ENCODE measurements at places on chromosomes 5 and 9.

DNA sequence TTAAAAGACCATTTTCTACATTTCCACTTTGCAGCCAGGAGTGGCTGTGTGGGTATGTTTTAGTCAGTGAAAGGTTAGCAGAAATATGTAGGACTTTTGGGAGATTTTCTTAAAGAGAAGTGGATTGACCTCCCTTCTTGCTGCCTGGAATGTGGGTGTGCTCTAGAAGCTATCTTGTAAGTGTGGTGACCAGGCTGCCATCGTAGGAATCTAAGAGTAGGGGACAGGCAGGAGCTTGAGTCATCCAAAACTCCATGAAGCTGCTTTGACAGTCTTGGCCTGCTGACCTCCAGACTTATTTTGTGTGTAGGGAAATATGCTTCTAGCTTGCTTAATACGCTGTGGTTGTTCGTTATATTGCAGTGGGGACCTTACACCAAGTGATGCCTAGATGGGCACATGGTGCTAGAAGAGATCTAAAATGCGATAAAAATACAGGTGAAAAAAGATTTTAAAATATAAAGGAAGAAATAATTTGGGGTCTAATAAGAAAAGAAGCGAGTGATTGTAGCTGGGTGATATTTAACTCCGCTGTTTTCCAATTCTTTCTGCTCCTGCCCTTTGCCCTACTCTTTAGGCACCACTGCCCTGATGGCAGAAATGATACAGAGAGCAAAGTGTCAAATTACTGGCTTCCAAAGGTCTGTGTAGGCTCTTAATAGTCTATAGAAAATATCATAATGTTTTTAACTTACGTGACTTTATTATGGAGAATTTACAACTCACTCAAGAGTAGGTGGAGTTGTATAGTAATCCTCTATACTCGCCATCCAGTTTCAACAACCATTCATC, 298.2 kb upstream of the ZNF608 start:
- DNase-seq, result no peak

DNA sequence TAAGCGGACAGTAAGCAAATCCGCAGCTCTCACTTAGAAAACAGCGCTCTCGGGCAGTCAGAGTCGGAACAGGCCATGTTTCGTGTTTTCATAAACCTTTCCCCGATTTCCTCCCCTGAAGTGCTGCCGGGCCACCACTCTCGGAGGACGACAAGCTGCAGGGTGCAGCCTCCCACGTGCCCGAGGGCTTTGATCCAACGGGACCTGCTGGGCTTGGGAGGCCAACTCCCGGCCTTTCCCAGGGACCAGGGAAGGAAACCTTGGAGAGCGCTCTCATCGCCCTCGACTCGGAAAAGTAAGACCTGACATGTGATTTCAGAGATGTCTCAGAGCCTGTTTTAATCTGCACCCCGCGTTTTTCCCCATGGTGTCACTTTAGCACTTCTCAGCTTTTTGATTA, 99.8 kb upstream of the CACNA1B start:
- DNase-seq, result no peak

GRCh38 chr5:79707535-79707934, 17.9 kb downstream of the CMYA5 start:
- DNase-seq, result no peak

DNA sequence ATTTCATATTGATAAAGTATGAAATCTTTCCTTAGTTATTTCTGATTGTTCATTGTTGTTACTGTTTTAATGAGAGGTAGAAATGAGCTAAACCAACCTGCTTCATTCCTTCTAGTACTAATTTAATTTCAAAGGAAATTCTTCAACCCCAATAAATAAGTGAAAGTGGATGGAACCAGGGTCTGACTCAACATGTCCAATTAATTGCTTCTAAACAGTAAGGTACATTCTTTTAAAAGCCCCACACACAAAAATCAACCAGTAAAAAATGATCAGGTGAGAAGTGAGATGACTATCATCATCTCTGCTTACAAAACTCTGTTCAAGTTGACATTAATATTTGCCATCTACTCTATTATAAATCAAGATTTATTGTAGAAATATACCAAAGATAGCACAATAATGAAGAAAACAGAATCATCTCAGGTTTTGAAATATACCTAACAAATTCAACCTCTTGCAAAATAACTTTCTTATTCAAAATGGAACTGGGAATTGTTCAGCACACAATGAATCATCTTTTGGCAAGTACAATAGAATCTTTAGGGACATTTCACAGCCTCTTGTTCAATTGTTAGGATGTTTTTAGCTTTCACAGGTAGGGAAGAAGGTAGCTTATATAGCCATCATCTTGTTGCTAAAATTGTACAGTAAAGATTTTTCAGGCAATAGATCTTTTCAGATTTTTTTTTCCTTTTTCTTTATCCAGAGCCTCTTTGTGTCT, 114.5 kb downstream of the RPS23 start:
- DNase-seq, result no peak

DNA sequence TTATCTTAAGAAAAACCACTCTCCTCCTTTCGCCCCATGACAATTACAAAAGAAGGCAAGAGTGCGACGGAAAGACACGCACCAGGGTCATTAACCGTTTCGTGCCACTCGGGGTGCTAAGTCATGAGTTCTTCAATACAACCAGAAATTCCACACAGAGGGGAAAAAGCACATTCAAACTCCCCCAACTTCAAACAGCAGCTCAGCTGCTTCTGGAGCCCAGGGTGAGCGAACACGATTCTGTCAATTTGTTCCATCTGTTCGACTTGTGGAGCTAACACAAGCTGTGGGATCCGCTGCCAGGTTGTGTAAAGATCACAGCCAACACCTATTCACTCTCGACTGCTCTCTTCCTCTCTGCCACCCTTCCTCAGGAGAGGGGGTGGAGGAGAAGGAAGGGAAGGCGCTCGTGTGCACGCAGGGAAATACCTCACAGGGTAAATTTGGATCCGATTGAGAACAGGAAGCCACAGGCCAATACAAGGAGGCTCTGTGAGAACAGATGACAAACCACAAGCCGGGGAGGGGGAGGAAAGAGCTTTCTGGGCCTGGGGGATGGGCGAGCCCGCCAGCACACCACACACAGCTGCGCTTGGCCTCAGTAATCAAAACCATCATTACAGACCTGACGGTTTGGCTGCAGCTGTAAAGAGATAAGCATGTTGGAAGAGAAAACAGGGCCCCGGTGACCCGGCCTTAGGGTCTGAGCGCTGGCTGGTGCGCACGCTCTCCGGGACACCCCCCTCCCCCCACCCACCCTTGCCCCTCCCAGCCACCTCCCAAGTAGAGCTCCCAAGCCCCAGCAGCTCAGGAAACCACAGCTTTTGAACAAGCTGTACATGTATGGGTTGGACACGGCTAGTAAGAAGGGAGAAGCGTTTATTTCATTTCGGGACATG, 54.3 kb downstream of the PTCH1 start:
- peak; percentile 41 for DNase-seq

DNA sequence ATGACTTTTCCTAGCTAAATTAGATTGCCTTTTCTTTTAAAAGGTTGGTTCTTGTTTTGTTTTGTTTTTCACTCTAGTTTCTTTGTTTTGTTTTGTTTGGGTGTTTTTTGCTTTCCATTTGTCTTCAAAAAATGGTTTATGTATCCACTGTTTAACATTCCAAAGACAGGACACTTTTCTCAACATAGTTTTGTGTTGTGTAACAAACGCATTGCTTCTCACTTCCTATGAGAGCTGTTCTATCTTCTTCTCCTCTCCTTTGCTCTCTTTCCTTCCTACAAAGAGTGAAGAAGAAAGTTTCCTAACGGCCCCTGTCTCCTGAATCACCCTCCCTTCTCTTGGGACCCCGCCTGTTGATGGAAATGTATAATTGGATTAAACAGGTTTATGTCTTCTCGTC, 539.7 kb downstream of the ACTL7B start:
- no peak for DNase-seq

- no peak for DNase-seq
Observed at GRCh38 chr5:15621094-15621493, 121.1 kb downstream of the FBXL7 start.

GRCh38 chr5:15117688-15118087, 246.1 kb upstream of the ANKH start:
- DNase-seq, result no peak

DNA sequence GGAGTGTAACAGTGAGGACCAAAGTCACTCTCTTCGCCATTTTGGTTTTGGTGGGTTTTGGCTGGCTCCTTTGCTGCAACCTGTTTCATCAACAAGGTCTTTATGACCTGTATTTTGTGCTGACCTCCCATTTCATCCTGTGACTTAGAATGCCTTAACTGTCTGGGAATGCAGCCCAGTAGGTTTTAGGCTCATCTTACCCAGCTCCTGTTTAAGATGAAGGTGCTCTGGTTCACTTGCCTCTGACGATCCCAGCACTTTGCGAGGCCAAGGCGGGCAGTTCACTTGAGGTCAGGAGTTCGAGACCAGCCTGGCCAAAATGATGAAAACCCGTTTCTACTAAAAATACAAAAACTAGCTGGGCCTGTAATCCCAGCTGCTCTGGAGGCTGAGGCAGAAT, 1.8 kb upstream of the CKS2 start:
- no peak for DNase-seq

DNA sequence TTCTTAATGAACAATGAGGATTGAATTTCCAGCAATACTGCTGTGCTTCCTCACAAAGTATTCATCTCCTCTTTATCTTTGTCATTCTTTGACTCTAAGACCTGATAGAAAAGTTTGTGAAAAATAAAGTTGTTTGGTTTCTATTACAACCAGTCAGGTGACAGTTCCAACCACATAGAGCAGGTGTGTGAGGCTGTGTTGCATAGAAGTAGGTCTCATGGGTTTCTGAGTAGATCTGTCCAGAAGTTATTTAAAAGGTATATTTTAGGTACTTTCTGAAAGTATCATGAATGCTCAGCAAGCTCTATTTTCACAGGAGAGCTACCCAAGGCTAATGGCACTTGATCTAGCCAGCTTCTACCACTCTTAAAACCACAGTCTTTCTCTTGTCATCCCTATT, 637.0 kb downstream of the DNAH5 start:
- DNase-seq, result no peak

GRCh38 chr9:130196643-130197042, 24.4 kb downstream of the NCS1 start:
- no peak for DNase-seq

DNA sequence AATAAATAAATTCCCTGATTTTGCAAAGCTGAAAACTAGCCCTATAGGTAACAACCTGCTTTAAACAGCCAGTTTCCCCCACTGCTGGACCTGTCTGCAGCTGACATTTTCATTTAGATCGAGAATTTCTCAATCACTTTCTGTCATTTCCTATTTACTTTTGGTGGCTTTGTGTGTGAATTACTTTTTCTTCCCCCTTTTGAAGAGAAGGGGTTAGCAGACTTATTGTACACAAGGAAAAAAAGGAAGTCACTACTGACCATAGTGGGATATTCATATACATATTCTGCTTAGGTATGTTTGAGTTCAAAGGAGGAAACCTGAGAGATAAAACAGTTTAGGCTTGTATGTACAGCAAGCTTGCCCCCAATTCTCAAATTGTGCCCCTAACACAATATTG, 27.0 kb upstream of the IFNB1 start:
- DNase-seq, result no peak

- DNase-seq, result no peak
Observed at GRCh38 chr5:25295067-25295466, 650.3 kb upstream of the CDH10 start.

DNA sequence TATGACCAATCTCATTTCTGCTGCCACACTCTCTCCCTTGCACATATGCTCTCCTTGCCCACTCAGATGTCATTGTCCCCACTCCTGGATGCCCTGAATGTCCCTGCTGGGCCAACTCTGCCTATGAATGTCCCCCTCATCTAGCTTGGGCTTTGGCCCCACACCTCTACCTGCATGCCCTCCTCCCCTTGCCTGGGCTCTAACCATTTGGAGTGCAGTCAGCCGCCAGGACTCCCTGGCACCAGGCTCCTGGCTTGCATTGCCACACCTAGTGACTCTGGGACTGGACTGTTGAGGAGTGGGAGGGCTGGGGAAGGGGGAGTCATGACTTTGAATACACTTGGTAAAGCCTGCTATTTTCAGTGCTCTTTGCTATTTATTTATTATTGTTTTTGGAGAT, 41.6 kb upstream of the POMT1 start:
- DNase-seq, result no peak

GRCh38 chr5:82396871-82397514, 118.8 kb upstream of the RPS23 start:
- DNase-seq, result peak; percentile 36

DNA sequence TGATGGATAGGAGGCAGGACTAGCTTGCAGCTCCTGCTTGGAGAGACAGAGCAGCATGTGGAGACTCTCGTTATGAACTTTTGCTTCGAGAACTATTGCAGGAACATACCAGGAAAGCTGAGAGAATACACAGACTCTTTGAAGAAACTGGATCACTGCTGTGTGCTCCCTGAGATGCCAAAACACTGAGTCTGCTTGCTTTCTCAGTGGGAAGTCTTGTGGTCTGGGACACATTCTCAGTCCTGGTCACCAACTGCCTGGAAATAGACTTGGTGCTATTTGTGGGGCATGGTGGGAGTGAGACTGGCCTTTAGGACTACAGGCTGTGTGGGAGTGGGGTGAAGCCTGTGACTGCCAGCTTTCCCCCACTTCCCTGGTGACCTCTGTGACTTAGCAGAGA, 252.6 kb downstream of the MED10 start:
- no peak for DNase-seq

DNA sequence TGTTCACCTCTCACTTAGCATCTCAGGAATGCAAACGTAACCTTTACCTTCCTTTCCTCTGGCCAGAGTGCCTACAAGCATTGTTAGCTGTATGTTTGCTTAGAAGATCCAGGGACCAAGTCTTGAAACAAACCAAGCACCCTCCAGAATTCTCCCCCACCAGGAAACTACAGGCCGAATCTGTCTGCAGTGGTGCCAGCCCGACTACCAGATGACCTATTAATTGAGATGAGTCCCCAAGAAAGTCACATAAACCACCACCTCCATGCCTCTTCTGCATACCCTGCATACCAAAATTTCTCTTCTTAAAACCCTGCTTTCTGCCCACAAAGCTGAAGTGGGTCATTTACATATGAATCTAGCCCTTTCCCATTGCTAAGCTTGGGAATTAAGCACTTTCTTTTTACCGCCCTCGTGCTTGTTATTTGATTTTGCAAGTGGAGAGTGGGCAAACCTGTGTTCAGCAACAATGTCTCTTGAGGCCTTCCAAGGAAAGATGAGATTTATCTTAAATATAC, 1239.1 kb downstream of the CDH12 start:
- DNase-seq, result no peak

- DNase-seq, result no peak
Observed at GRCh38 chr5:81558188-81558587, 164.3 kb upstream of the ACOT12 start.

DNA sequence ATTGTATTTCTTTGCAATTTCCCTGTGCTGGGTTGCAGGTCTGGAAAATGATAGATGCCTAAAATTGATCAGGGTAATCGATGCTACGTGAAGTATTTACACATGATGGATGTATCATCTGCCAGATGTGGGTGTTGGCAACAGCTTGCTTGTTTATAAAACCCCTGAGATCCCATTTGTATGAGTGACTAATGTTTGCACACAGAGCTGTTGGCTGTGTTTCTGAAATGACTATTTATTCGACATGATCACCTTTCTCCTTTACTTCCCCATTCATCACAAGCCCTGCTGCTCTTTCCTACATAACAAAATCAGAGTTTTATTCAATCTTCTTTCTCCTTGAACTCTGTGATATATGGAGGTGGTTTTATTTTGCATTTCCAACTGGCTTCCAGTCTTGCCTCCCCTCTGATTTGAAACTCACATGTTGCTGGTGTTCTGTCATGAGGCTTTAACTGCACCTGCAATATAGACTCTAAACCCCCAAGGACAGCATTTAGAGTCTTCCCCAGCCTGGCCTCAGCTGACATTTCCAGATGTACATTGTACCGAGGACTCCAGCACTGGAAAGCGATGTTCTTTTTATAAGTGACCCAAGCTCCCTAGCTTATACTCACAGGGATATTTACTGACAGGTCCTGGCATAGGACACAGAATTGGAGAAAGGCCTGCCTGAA, 50.7 kb upstream of the SHB start:
- no peak for DNase-seq
